Stimulated activated CD4-positive, alpha-beta T cell treated with anti-CD3 and anti-CD28 coated beads, TNF-alpha, amount 100 ng/mL, for 24 hours (primary cell): ENCODE measurements at places on chromosomes 1 and 21.

- no peak for DNase-seq
Measured at GRCh38 chr1:98405581-98406074, 255.9 kb upstream of the SNX7 start.

- no peak for DNase-seq
Measured at GRCh38 chr1:228889289-228889688, 154.0 kb downstream of the RHOU start.

DNA sequence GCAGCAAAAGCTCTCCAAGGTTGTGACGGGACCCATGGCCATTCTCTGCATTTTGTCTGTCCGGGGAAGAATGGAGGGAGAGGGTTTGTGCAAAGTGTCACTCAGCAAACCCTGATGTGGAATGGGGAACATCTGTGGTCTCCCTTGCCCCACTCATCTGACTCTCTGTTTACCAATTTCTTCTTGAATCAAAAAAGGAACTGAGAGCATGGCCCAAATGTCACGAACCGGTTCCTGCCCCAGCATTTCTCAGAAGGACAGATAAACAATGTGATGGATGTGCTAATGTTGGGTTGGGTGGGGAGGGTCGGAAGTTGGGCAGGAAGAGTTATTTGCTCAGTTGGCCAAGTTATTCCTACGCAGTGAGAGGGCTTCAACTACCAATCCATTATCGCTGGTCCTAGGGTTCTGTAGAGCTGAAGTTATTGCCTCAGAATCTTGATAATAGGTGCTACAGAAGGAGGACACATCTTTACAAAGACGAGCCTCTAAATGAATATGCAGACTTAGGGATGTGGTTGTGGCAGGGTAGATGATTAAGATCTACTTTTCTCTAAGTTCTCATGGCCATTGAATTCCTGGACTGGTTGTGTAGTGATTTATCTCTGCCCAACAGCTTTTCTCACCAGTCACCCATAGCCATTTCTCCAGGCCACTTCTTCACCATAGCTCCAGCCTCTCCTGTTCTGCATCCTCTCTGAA is 9.6 kb upstream of the DUSP12 start:
- no peak for DNase-seq

GRCh38 chr1:244046907-244047611 is 4.0 kb upstream of the ZBTB18 start:
- no peak for DNase-seq

DNA sequence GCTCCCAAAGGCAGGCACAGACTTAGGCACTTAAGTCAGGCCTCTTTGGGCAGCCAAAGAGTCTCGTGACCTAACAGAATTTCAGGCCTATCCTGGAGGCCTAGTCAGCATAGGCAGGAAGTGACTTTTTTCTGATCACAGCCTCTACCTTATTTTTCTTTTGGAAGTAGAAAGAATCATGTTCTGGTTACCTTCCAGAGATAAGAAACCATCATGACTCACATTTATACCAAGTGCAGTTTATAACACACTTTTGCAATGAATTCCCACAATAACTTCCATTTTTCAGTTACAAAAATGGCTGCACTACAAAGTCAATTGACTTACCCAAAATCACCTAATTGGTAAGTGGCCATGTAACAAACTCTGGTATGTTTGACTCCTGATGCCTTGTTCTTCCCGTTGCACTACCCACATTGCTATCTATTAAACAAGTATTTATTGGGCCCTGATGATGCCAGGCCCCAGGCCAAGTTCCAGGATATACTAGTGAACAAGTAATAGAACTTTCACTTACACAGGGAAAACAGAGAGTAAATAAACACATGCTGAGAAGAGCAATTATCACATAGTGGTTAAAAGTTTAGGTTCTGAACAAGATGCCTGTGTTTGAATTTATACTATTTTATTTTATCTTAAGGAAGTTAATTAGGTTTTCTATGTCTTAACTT is 74.3 kb downstream of the SH3GLB1 start:
- DNase-seq: no peak

GRCh38 chr1:200179781-200180160 is 152.3 kb downstream of the NR5A2 start:
- no peak for DNase-seq

DNA sequence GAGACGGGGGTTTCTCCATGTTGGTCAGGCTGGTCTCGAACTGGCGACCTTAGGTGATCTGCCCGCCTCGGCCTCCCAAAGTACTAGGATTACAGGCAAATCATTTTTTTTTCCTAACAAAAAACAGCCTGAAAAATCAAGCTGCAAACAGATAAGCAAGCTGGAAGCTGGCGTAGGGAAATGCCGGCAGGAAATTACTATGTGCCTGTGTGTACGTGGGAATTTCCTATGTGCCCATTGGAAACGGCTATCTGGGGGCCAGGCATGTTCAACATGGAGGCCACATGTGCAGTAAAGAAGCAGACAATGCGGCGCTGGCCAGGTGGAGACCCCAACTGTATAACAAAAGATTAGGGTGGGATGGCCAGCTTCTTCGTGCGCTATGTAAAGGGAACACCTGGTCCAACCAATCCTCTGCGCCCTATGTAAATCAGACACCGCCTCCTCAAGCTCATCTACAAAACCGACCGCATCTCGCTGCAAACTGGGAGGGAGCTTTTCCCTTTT is 9.1 kb upstream of the AADACL4 start:
- no peak for DNase-seq

GRCh38 chr1:157004806-157005205 is 40.7 kb downstream of the ARHGEF11 start:
- no peak for DNase-seq

DNA sequence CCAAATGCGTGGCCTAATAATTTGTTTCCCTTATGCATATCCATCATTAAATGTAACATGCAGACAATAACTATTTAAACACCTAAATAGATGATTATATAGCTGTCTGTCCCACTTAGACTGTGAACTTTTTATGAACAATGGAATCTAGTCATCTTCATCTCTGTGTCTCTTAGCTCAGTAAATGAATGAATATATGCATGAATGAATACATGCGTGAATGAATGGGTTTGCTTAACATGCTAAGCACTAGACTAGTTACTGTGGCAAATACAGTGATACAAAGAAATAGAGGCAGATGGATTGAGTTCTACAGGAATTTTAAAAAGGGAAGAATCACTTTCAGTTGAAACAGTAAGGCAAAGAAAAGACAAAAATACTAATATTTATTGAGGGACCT is 232.0 kb downstream of the FGGY start:
- no peak for DNase-seq

DNA sequence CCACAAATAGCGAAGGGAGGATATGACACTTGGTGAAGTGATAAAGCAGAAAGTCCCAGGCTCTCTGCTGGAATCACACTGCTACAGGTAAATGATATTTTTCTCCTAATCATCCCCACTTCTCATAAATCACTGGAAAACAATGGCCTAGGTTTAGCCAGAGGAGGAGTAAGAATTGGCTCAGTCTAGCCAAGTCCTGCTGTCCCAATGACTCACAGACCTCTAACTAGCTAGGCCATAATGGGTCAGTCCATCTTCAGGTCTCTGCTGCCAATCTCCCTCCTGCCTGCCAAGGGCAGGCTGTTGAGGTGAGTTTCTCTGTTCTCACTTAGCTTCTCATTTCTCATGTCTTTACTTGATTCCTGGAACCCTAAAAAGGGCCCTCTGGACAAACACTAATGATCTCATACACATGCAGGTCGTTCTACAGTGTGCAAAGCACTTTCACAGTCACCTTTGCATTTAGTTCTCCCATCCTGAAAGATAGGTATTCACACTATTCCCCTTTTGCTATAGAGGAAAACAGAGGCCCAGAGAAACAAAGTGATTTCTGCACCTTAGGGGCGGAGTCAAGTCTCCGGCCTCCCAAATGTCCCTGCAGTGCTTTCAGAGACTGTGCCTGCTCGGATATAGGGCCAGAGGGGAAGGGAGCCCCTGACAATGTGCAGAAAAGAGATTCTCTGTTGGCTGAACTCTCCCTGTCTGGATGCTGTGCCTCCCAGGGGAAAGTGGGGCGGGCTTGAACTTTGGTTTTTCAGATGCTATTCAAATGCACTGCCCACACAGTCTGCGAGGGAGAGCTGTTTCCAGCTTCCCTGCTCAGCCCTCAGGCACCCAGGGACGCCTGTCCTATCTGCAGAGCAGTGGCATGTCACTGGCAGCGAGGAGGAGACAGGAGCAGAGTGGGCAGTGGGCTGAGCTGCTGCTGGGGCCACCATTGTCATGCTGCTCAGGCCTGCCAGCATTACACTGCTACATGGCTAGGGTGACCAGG is 3.9 kb upstream of the CDK18 start:
- DNase-seq: no peak

GRCh38 chr1:153612755-153613331 is at the start of gene S100A16:
Gene S100A16 (minus strand): TSS chr1:153613137. CDS start chr1:153608151, 4,986 bp downstream.
- DNase-seq: no peak

DNA sequence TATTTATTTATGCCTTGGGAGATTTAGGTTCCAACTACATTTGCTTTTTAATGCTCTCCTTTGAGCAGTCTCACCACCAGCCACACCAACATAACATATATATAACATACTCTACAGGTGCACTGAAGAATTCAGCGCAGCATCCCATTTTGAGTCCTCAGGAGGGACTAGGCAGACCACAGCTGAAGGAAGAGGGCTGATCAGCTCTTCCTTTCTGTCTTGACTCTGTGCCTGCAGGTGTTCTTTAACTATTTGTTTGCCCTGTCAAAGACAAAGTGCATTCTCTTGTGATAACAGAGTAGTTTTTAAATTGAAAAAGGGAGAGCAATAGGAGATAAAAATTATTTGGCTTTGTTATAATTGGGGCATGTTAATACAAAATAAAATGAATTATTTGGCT is 17.0 kb downstream of the HIPK1 start:
- no peak for DNase-seq
